ENCODE measurements at places on chromosomes 2 and 18.

DNA sequence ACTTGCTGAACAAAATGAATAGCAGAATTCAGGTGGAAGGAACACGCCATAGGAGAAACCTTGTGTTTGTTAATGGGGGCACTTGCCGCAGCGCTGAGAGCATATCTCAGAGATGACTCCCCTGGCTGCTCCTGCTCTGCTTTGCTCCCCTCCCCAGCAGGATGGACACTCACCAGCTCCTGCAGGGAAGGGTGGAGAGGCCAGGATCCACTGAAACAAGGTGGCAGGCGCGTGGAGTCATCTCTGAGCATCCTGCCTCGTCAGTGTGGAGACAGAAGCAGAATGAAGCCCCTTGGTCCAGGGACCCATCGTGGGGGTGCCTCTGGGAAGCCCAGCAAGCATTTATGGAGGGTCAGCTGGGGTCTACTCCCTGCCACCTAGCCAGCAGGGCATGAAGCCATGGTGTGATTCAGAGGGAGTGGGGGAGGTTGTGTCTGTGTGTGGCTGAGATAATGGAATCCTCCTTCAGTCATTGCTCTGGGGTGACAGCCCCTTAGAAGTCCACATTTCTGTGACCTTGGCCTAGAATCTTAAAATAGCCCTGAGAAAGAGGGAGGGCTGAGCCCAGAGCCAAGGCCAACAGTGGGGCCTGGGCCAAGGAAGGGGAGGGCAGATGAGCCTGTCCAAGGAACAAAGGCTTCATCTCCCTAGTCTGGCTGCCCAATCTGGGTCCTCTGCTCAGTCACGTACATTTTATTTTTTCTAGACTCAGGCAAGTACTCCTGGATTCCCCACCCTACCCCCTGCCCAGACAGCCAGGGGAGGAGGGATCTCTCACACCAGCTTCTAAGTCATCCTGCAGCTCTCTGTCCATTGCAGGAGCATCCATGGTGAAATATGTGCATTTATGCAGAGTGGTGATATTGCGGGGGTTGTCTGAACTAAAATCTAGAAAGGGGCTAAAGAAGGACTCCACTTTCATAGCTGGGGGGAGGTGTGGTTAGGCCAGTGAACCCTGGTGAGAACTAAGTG lies 215.4 kb downstream of the ZBTB7C start:
- DNase-seq = no peak

DNA sequence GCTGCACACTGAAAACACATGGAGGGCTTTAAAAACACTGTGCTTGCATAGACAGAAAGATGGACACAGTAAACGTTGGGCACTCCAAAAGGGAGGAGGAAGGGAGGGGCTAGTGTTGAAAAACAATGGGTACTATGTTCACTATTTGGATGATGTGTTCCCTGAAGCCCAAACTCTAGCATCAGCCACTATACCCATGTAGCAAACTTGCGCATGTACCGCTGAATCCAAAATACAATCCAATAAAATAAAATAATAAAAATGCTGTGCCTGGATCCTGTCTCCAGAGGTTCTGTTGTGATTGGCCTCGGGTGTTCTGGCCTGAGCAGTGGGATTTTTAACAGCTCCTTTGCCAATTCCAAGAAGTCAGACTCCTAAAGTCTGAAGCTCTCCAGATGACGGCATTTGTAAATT lies 166.0 kb downstream of the TMEM182 start:
- no peak for DNase-seq

DNA sequence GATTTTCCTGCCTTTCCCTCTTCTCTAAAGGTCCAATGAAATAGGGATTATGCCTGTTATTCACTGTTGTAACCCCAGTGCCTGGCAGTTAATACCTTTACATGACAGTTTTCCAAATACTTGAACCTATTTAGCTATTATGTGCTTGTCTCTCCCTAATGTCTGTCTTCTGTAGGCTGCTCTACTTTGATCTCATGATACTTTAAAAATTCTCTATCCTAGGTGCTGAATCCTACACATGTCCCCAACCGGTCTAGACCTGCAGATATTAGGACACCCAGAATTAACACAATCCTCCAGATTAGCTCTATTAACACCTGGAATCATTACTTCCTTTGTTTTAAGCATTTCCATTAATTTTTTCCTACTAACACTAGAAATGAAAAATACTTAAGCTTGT lies 7.3 kb downstream of the CEBPZ start:
- DNase-seq = no peak

GRCh38 chr2:21263622-21264021 lies 139.9 kb downstream of the TDRD15 start:
- DNase-seq = no peak

- DNase-seq = no peak
Measured at GRCh38 chr18:62346333-62347088, 21.4 kb downstream of the TNFRSF11A start.

DNA sequence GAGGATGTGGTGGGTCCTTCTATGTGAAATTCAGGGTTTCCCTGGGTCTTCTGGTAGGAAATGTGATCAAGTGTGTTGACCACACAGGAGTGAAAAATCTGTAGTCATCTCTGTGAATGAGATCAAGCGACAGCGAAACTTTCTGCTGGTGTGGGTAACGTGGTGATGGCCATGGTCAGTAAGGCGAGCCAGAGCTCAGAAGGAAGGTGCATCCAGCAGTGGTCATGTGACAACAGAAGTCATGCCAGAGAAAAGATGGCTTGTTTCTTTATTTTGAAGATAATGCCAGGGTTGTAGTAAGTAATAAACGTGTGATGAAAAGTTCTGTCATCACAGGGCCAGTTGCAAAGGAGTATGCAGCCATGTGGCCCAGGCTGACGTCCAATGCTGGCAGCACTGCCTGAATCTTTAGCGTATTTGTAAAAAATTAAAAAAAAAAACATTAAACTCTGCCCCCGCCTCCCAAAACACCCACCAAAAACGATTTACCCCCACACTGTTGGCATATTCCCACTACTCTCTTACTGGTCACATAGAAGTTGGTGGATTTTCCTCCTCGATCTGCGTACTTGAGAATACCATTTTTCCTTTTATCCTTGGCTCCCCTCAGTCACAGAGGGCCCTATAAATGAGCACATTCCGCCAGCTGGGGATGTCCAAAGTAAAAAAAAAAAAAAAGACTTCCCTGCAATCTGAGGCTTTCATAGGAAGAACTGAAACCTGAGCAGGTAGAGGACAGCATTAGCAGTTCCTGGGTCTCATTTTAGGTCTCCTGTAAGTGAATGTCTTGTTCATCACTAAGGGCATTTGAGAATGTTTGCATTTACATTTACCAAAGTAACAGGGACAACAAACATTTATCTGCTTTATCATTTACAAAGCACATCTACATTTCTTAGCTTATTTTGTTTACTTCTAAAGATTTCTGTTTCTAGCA lies 70.6 kb downstream of the SLC4A3 start:
- DNase-seq = no peak

- DNase-seq = peak; percentile 49
Measured at GRCh38 chr2:204691911-204692510, 146.7 kb downstream of the PARD3B start.

GRCh38 chr18:42141439-42141838 lies 186.4 kb downstream of the PIK3C3 start:
- no peak for DNase-seq

DNA sequence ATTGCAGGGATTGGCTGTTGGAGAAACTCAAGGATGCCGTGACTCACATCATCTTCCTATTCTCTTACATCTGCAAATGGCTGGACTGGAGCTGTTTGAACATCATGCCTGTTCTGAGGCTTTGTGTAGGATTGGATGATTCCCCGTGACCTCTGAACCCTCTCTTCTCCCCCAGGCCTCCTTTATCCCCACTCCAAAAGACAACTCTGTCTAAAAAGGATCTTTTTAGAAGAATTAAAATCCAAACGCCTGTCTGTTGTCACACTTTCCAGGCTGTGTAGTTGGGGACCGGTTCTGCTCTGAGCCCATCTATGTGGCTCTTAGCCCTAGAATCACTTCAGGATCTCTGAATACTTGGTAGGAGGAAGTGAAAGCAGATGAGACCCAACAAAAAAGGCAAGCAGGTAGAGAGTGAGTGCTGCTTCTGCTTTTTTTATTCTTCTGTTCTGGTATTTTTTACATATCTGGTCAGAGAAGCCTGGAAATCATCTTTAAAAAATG lies 565 bp downstream of the SP140 start:
- DNase-seq = no peak

- no peak for DNase-seq
Measured at GRCh38 chr2:230203110-230203676, 16.6 kb downstream of the SP110 start.

DNA sequence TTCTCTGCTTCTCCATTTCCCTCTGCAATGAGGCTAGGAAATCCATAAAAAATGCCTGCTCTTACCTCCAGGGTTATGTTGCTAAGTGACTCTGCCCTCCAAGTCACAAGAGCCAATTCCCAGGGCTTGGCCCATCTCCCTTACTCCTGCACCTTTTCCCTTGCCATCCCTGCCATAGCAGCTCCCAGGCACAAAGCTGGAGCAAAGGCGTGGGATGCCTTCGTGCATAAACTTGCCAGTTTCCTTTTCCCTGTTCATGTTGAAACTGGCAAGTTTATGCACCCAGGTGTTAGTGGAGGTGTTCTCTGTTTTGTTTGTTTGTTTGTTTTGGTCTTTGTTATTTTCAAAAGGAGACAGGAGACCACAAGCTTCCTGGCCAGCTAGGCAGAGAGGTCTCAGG lies 195.1 kb downstream of the ACKR3 start:
- no peak for DNase-seq

DNA sequence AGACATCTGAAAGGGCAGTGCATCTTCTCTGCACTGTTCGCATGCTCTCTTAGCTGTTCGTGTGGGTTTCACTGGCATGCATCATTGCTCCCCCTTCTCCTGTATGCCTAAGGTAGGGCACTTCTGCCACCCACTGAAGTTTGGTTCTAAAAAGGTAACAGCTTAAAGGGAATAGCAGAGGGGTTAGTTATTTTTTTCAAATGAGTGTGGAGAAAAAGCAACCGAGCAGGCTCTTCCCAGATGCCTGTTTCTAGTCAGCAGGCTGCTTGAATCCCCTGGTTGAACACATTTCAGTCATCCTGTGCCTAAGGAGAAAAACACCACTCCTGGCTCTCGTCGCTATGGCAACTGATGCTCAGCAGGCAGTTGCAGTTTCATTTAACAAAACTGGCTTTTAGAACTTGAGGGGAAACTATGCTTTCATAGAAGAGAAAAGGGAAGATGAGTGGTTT lies 69.8 kb upstream of the GALNT3 start:
- DNase-seq = no peak

- no peak for DNase-seq
Measured at GRCh38 chr2:43592443-43592842, 3.4 kb downstream of the THADA start.

DNA sequence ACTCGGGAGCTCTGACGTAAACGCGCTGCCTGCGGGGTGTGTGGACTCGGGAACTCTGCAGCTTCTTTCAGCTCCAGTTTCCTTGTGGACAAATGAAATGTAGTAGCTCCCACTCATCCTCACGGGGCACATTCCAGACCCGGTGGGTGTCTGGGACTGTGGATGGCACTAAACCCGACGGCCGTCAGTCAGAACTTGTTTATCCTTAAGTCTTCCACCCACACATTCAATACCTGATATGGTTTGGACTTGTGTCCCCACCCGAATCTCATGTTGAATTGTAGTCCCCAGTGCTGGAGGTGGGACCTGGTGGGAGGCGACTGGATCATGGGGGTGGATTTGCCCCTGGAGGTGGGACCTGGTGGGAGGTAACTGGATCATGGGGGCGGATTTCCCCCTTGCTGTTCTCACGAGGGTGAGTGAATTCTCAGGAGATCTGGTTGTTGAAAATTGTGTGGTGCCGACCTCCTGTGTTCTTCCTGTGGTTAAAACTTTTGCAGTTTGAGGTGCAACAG lies 81.2 kb upstream of the SNTG2 start:
- DNase-seq = no peak

DNA sequence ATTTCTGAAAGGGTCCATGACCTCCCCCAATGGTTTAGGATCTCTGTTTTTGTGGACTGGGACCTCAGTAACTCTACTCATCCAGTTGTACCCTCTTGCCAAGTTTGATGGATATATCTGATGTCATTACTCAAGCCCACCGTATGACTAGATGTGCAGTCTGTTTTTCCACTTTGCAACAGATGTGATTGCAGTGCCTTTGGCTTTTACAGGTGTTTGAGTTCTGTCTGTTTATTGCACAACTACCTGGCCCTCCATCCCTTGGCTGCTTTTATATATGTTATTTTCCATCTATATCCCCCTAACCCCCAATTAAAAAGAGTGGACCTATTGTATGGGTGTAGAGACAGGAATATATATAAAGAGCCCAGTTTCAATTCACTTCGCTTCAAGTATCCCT lies 10.8 kb downstream of the NCOA1 start:
- DNase-seq = no peak

DNA sequence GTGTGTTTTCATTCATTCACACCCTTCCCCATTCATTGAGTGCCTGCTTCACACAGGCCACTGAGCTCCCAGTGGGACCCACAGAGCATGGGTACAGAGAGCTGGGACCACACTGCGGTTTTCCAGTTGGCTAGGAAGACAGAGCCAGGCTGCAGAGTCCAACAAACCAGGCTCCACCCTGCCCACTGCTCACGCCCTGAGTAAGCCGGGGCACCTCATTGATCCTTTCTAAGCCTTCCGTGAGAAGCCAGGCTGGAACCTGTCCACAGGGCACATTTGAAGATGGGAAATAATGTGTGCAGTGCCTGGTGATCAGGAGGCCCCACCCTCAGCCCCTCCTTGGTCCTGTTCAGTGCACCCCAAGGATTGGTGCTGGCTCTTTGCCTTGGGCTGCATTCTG lies 13.5 kb downstream of the KCNIP3 start:
- DNase-seq = no peak

DNA sequence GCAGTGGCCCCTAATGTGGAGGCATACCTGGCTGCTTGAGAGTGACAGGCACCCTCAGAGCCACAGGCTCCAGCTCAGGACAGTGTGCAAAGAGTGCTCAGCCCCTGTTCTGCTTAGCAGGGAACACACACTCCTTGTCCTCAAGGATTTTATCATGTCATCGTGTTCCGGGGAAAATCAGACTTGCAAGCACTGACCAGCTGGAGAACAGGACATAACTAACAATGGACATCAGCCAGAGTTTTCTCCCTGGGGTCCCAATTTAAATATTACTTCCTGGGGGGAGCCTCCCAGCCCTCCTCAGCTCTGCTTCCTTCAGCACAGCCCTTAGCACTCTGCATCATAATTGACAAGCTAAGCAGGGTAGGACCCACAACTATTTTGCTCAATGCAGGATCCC lies 175.4 kb upstream of the ACAA2 start:
- DNase-seq = no peak

DNA sequence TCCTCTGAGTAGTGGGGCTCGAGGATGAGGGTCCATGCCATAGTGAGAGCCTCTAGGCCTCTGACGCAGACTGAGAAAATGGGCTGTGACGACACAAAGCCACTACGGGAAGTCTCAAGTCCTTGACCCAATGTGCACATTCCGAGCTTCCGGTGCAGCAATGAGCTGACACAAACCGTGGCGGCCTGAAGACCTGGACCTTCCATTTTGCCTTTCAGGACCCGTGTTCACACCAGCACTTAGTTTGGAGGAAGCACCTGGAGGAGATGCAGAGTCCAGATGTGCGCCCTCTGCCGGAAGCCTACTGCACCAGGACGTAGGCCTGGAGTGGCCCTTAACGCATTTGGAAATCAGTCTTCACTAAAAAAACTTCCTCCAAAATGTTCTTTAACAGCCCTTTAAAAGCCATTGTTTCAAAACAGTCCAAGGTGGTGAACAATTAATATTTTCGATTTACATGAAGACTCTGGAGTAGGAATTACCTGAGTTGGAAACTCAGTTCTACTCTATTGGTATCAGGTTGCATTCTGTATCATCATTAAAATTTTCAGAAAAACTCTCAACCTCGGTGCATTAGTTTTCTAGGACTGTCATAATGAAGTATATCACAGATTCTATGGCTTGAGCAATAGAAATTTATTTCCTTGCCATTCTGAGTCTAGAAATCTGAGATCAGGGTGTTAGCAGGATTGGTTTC lies 33.9 kb downstream of the BMP10 start:
- DNase-seq = peak; percentile 35

- DNase-seq = no peak
Measured at GRCh38 chr2:220465700-220466099, 838.3 kb downstream of the SLC4A3 start.
